Cortex of kidney (tissue), 1 donor: ENCODE measurements at places on chromosomes 3 and 15.

- no peak for DNase-seq
These were observed 646.6 kb downstream of the TUSC7 start for GRCh38 chr3:117356091-117356705.

DNA sequence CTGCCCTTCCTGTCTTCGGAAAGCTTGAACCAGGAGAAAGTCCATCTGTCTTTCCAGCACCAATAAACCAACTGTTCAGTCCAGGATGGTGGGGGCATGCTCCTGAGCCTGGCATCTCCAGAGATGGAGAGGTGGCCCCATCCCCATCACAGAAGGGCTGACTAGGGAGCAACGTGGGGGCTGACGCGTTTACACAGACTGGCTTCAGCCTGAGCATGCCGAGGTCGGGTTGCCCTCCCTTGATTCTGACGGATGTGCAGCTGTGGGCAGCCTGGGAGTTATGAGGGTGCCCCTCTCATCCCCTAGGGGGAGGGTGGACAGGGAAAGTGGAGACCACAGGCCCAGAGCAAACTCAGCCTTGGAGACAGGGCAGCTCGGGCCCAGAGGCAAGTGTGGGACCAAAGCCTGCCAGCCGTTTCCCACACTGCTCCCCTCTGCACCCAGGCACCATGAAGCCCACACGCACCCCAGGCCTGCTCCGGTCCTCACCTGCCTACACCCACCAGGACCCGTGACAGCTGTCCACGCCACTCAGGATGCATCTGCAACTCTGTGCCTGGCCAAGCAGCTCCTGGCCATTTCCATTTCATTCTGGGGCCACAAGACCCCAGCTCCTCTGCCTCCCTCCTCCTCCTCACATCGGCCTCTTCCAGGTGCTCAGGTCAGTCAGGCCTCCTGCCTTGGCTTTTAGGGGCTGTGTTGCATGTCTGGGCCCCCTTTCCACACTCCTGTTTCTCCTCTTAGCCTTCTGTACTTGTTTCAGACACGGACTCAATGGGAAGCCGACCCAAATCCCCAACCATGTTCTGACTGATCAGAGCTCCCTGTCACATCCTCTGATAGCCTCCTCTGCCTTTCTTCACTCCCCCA lies 48.2 kb upstream of the SLC41A3 start:
- DNase-seq, result no peak

DNA sequence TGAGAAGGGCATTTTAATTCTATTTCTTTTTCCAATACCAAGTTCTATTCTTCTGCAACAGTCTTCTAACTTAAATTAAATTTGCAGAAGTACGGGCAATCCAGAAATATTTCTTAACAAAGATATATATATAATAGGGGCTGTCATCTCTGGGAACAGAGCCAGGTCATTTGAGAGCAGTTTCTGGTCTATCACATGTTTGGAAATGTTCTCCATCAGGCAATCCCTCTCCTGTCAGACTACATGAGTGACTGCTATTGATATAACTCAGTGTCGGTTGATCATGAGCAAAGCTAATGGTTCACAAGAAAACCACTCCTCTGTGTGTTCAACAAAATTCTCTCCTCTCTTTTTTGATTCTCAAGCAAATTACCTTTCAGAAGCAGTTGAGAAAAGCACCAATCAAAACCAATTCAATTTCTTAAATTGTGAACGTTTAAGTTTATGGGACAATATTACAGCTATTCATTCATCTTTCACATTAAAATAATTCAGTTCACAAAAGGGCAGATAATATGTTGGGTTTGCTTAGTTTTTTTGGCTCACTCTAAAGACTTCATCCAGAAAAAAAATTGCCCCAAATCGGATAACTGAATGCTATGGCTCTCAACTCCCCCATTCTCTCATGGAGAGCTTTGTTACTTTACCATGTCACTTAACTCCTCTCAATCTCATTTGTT lies 152.9 kb upstream of the TGFBR2 start:
- DNase-seq, result no peak

DNA sequence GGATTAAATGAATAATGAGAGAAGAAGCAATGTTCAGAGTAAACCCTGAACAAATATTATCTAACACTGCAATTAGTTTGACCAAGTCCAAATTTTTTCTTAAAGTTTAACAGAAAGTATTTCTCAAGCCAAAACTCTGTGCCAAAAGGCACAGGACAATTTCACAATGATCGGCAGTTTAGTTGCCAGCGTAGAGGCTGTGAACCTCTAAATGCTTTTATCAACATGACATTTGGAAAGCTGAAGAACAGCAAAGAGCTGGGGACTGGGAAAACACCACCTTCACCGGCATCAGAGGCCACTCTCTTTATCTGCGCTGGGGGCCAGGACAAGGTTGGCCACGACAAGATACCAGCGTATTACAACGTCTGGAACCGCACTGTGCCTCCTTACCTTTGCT lies 125.6 kb downstream of the ADAMTS17 start:
- DNase-seq, result no peak

- DNase-seq, result no peak
These were observed 405.1 kb downstream of the TUSC7 start for GRCh38 chr3:117114517-117115265.

GRCh38 chr3:1616744-1617143 lies 481.9 kb upstream of the CNTN4 start:
- DNase-seq, result no peak

- no peak for DNase-seq
These were observed 6.5 kb downstream of the TWF2 start for GRCh38 chr3:52232279-52233107.

- no peak for DNase-seq
These were observed 140.4 kb upstream of the TP63 start for GRCh38 chr3:189490749-189491148.

GRCh38 chr3:114336122-114336697 lies 42.4 kb downstream of the TIGIT start:
- DNase-seq, result no peak

- DNase-seq, result no peak
These were observed 52.1 kb downstream of the BSN start for GRCh38 chr3:49606427-49606826.
